ENCODE measurements at places on chromosomes 5 and 9.

DNA sequence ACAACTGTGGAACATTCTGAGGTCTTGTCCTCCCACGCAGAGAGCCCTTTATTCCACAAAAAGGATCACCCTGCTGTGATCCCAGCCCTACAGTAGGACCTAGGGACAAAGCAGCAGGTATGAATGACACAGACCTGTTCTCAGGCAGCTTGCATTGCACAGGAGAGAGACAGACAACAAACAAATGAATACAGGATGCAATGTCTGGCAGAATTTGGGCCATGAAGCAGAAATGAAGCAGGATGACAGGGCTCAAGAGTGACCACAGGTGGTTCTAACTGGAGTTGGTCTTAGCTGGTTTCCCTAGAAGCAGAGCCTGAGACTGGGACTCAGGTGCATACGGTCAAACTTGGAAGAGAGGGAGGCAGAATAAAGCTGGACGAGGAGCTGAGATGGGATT, 388.8 kb downstream of the CDK5RAP2 start:
- no peak for DNase-seq

- no peak for DNase-seq
These were observed 49.6 kb upstream of the ADRB2 start for GRCh38 chr5:148776780-148777179.

DNA sequence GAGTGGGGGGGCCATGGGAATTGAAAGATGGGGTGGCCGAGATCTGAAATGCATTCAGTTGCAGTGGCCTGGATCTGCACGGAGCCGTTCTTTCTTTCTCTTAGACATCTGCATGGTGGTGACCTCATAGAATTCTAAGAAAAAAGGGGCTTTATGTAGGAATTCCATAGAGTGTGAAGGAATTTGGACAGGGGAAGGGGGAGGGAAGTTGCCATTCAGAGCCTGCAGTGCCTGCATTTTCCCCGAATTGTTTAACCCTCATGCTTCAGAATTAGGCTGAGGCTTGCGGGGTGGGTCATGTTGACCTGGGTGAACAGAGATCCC, 4.9 kb downstream of the NEK6 start:
- DNase-seq, result no peak

- no peak for DNase-seq
These were observed 3.2 kb upstream of the ALDH1B1 start for GRCh38 chr9:38389313-38389712.

DNA sequence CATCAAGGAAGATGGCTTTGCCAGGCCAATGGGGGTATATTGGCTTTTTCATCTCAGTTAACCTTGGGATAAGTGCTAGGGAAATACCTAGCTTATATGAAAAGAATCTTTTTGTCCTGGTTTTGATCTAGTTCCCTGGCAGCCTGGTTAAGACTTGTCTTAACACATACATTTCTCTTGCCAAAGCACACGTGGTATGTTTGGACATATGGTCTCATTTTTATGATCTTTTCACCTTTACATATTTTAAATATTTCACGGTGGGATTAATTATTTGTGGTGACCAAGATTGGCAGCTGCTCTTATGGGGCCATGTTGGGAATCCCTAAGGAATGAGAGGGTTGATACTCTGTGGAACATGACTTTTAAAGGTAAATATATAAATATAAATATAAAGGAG, 312.5 kb downstream of the NPR3 start:
- DNase-seq, result no peak

GRCh38 chr9:137978262-137978714, 100.7 kb downstream of the CACNA1B start:
- no peak for DNase-seq

DNA sequence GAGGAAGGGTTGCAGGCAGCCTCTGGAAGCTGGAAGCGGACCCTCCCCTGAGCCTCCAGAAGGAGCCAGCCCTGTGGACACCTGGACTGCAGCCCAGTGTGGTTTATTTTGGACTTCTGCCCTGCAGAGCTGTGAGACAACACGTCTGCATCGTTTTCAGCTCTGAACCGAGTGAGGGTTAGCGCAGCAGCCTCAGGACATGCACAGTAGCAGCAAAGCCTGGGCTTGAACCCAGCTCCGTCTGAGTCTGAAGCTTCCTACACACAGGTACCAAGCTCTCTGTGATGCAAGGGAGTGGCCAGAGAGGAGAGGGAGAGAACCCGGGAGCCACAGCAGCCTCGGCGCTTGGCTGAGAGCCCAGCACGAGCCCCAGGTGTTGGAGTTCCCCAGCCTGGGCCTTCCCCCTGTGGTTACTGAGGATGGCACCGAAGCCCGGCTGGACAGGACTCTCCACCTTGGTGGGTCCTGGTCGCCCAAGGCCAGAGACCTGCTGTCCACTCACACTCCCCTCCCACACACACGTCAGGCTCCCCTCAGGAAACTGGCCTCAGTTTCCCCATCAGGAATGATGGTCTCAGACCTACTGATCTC, 128.2 kb downstream of the OLFM1 start:
- DNase-seq, result peak; percentile 7

DNA sequence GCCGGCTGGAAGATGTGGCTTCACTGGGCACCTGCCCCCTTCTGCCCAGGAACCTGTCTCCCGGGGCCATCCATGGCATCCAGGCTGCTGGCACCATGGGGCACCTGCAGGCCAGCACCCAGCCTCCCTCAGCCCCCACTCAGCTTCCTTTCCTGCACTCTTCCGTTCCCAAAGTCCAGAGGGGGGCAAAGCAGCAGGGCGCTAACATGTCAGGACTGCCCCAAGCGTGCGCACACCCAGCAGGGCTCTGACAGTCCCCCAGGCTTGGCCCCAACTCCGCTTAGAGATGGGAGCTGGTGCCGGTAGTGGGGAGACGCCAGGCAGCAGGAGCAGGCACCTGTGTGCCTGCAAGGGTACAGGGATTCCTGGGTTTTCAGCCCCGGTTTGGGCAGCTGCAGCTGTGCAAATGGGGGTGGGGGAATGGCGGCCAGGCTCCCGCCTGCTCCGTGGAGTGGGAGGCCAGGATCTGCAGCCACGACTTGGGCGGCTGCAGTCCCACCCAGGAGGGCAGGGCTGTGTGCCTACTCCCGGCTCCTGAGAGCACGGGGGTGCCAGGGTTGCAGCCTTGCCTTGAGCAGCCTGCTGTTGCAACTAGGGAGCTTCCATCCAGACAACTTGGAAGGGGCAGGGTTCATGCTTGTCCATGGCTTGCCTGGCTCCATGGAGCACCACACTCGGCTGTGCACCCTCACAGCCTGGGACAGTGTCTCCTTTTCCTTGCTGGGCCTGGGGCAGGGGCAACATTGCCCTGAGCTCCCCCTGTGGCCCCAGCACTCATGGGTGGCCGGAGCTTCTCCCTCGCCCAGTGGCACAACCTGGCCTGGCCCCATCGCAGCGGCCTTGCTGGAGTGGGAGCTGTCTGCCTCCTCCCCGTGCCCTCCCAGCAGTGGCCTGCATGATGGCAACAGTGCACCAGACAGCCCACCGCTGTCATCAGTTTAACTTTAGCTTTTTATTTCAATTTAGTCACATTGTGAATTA, 561.1 kb downstream of the MTRR start:
- no peak for DNase-seq

DNA sequence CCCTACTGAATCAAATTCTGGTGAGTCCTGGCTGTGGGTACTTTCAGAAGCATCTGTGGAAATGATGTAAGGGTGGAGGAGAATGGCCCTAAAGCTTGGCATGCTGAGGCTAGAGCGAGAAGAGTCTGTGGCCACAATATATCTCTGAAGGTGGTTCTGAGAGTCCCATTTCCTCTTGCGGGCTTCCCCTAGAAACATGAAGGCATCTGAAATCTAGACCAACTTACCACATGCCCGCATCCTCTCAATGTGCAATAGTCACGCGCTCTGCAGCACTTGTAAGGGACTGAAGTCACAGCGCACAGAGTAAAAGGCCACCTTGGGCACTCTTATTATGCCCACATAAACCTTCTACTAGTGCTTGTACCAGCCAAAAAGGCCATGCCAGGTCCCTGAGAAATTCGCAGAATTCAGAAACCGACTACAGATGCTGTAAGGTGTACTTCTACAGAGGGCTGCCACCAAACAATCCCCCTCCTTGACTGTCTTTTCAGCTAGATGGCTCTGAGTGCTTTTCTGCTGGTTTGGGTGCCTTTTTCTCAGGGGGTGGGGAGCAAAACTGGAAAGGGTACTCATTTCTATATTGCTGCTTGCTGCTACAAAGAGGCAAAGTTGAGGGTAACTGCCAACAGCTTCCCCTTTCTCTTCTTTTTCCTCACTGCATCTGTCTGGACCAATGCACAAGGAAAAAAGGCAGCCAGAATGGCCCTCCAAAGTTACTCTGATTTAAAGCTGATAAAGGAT, 107.3 kb downstream of the ZDHHC21 start:
- no peak for DNase-seq

- no peak for DNase-seq
These were observed 324.8 kb upstream of the FTMT start for GRCh38 chr5:121526908-121527307.

GRCh38 chr5:135441350-135441831, 5.8 kb downstream of the DCANP1 start:
- no peak for DNase-seq

- DNase-seq, result no peak
These were observed 23.0 kb upstream of the GOLM1 start for GRCh38 chr9:86122311-86122710.

GRCh38 chr9:123039617-123040219, 6.3 kb downstream of the GPR21 start:
- no peak for DNase-seq

All from NCI-H1694 (cell line).